ENCODE measurements at places on chromosomes 7 and 10.

DNA sequence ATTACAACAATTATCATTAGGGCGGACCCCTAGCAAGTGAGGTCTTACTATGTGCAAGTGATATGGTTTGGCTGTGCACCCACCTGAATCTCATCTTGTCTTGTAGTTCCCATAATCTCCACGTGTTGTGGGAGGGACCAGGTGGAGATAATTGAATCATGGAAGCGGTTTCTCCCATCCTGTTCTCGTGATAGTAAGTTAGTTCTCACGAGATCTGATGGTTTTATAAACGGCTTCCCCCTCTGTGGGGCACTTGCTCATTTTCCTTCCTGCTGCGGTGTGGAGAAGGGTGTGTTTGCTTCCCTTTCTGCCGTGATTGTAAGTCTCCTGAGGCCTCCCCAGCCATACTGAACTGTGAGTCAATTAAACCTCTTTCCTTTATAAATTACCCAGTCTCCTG is 96.1 kb upstream of the CDK6 start:
- no peak for DNase-seq

- no peak for DNase-seq
Measured at GRCh38 chr10:98444314-98445006, 2.3 kb downstream of the HPS1 start.

GRCh38 chr10:124126983-124127385 is 33.6 kb upstream of the CHST15 start:
- DNase-seq, result no peak

DNA sequence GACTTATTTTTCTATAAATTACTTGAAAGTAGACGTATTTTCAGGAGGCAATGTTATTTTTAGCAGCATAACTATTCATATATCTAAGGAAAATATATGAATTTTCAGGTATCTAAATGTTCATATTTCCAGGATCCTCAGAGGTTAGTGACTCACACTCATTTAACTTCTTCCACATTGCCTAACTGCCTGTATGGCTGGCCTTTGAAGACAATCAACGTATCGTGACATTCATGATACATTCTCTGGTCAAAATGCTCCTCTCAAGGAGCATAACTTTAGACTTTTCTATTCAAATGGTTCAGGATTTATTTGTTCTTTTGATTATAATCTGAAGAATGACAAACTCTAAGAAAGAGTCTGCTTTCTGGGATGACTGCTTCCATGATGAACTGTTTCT is 89.3 kb downstream of the SEMA3C start:
- DNase-seq, result no peak

DNA sequence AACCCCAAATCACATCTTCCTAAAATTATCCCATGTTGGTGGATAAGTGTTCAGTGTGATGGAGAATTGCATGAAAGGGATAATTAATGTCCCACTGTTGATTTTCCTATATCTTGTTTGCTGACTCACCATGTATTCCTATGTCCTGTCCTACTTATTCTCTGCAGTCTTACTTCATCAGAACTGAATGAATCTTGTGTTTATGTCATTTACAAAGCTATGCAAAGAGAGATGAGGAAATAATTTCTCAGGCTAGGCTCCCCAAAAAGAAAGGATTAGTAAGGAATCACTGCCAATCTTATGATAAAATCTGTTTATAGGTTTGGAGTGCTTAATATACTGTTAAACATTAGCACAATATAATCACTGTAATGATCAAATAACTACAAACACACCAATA is 360.8 kb downstream of the CRPPA start:
- DNase-seq, result no peak

GRCh38 chr7:94472608-94473007 is 37.0 kb upstream of the CASD1 start:
- no peak for DNase-seq

- no peak for DNase-seq
Measured at GRCh38 chr7:44488955-44489354, 1.5 kb downstream of the NUDCD3 start.

DNA sequence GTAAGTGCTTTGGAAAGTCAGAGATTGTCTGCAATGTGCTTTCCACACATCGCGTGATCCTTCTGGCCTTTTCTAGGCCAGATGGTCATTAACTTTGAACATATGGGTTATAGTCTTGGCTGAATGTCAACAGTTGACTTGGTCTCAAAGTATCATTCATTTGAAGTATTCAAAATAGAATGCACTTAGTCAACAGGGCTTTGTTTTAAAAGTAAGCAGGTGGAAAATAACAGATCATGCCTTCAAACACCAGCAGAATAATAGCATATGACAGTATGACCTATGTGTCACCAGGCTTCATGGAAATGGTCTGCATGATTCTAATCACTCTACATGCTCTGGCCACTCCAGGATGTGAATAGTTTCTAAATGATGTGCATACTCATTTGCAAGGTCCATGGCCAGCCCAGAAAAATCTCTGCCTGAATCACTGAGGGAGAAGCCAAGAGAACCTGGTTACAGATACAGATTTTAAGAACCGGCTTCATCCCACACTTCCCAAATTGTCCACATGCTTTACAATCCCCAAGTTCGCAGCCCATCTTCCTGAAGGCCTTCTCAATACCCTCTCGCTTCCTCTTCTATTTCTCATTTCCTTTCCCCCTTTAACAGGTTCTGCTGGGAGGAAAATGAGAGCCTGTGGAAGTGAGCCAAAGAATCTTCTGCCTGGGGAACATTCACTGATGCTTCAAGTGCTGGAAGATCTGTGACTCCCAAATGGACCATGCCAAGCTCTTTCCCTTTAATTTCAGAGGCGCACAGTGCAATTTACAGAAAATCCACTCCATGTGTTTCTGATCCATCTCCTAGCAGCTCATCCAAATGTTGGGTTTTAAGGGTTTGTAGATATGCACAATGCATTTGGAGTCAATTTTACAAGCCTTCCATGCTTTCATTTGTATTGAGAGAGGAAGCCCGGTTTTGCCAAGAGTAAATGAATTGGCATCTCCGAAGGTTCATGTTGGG is 122.8 kb upstream of the GDF10 start:
- no peak for DNase-seq

DNA sequence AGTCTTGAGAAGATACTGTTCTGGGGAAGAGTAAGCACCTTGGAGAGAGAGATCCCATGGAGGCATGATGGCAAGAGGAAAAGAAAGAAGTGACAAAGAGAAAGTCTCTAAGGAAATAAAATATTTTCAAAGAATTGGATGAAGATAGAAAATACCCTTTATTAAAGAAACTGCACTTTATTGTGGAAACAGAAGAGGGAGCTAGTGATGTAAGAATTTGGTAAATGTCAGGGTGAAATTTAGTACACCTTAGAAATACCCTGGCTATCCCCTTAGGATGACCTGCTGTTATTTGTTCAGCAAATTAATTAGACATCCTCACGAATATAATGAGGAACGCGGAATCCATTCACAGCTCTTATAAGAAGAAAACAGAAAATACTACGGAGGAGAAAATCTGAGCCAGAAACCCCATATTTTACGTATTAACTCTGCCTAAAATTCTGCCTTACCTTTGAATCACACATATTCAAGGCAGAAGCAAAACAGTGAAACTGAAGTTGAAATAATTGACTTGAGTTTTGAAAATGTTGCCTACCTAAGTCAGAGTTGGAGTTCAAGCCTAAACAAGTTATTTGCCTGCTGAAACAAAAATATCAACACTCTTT is 90.7 kb downstream of the TFPI2 start:
- no peak for DNase-seq

- no peak for DNase-seq
Measured at GRCh38 chr10:80449520-80449919, 4.6 kb upstream of the TSPAN14 start.

GRCh38 chr10:46222364-46222935 is 64.3 kb upstream of the ANTXRL start:
- no peak for DNase-seq

- no peak for DNase-seq
Measured at GRCh38 chr10:78254013-78254412, 220.3 kb downstream of the RPS24 start.

GRCh38 chr7:78476851-78477405 is 678.4 kb downstream of the PHTF2 start:
- DNase-seq, result no peak

- DNase-seq, result no peak
Measured at GRCh38 chr10:62442894-62443669, 68.9 kb downstream of the ZNF365 start.

DNA sequence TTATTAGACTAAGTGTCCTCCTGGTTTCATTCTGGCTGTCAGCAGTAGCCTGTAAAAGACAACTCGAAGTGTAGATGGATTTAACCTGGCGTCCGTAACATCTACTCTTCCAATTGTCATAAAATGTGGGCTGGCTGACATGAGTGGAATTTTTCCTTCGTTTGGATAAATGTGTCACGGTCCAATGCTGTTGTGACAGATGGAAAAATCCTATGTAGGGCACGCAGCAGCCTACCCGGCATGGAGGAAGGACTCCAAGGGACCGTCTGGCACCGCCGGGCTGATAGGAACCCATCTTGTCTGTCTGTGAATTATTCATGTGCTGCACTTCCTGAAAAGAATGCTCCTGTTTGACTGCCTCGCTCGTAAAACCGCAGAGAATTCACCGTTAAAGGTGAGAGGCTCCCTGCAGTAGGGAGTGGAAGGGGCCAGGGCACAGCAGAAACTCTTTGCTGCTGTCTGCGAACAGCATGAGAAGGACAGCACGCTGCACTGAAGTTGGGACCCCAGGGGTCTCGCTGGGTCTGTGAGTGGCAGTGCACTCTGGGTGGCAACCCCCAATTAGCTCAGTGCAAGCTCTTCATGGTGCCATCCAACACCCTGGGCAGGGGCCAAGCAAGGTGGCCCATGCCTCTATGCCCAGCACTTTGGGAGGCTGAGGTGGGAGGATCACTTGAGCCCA is 1.6 kb upstream of the ORAI2 start:
- DNase-seq, result peak; percentile 55

GRCh38 chr10:115979576-115979975 is 293.4 kb downstream of the GFRA1 start:
- DNase-seq, result no peak

GRCh38 chr10:112287844-112288243 is 4.6 kb downstream of the TECTB start:
- DNase-seq, result no peak

- DNase-seq, result no peak
Measured at GRCh38 chr7:805261-805660, 27.0 kb upstream of the SUN1 start.

- DNase-seq, result no peak
Measured at GRCh38 chr7:42856605-42856987, 55.3 kb downstream of the C7orf25 start.

GRCh38 chr7:126791306-126791705 is 461.4 kb downstream of the GRM8 start:
- no peak for DNase-seq

DNA sequence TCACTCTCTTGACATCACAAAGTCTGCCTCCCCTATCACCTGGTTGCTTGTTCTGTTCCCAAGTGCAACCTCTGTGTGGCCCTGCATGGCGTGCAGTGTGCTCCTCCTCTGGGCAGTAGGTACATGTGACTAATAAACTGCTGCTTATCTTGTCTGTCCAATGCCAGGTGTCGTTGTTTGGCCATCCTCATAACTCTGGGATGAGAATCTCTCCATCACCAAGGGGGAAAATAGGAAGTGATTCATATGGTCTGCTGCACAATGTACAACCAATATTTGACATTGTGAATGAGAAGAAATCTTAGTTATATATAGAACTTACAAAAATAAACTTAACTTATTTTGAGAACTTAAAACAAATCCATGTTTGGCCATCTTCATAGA is 135.2 kb downstream of the INHBA start:
- DNase-seq, result no peak

- DNase-seq, result peak; percentile 33
Measured at GRCh38 chr10:49183596-49184542, 4.3 kb downstream of the TMEM273 start.

- no peak for DNase-seq
Measured at GRCh38 chr7:35781767-35782515, 18.9 kb upstream of the SEPTIN7 start.

DNA sequence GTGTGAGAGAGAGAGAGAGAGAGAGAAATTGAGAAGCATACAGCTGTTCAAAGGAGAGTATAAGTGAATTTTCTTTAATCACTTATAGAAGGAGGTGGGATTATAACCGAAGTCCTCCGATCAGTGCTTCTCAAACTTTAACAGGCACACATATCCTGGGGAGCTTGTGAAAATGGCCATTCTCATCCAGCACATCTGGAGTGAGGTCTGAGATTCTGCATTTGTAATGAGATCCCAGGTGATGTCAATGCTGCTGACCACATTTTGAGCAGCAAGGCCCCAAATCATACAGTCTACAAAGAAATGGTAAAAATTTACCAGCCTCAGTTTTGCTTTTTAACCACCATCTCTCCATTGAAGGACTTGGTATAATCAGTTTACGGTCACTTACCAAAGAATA is 219.0 kb downstream of the PTEN start:
- DNase-seq, result no peak

GRCh38 chr10:93652857-93653256 is 40.5 kb downstream of the PDE6C start:
- no peak for DNase-seq

- DNase-seq, result no peak
Measured at GRCh38 chr7:47511699-47512370, 70.1 kb downstream of the TNS3 start.

DNA sequence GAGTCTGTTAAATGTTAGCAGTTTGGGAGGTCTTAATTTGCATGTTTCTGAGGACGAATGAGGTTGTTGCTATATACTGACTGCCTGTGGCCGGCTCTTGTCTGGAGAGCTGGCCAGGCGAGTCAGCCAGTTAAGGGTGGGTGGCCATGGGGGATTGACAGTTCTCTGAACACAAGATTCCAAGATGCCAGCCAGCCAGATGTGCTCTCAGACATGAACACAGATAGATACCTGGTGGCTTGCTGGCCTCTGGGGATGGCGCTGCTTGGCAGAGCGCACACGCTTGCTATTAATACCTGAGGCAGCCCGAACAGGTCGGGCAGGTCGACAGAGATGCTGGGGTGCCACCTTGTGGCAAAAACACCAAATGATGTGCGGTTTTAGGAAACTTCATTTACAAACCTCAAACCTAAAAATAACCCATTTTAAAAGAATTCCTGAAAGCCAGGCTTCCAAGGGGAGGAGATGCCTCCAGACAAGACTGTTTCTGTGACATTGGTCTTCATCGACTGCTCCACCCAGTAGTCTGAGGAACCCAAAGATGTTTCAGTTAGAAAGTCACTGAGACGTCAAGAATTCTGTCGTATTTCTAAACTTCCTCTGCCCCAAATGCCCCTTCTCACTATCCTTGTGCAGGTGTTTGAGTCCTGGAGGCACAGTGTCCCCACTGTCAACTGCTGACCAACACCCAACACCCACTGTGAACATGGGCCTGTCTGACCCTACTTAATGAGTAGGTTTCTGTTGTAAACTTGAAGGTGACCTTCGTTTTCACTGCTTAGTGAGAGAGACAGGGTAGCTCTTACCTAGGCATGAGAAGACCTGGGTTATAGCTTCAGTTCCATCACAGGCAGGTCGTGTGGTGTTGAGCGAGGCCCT is 123.4 kb downstream of the NT5C2 start:
- peak; percentile 64 for DNase-seq

DNA sequence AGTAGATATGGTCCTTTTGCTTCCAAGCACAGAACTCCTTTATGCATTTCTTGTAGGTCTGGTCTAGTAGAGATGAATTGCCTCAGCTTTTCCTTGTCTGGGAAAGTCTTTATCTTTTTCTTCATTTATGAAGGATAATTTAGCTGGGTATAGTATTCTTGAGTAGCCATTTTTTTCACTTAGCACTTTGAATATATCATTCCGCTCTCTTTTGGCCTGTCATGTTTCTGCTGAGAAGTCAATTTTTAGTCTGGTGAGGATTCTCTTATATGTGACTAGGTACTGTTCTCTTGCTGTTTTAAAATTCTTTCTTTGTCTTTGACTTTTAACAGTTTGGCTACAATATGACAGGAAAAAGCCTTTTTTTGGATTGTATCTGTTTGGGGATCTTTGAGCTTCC is 68.6 kb upstream of the IMMP2L start:
- DNase-seq, result no peak

- DNase-seq, result no peak
Measured at GRCh38 chr10:59708816-59709394, 745 bp downstream of the SLC16A9 start.

All from stimulated activated CD4-positive, alpha-beta T cell treated with anti-CD3 and anti-CD28 coated beads, Interleukin-1b, Interleukin-23, amount 100 ng/mL, for 48 hours (primary cell).